ENCODE measurements at places on chromosomes 4 and X. TPM values are rescaled to one million over a fixed set of nuclear protein-coding genes. Genes with fewer than 3 reads are reported as not detected.

Gene TACR3
- total RNA-seq: not detected

Gene KLHL13
- 4.9 TPM for total RNA-seq

Gene C4orf50
- 0.66 TPM for total RNA-seq

GRCh38 chr4:22554670-22555069 lies 38.8 kb upstream of the ADGRA3 start:
- H3K36me3 ChIP-seq: no peaks in the 10 kb centered on the region
- H3K27me3 ChIP-seq: no peaks in the 10 kb centered on the region
- H3K4me3 ChIP-seq: no peak overlapping the region
- H3K4me1 ChIP-seq: no peaks in the 10 kb centered on the region
- no peak for DNase-seq
- no peak overlapping the region for H3K27ac ChIP-seq

Gene OR13H1
- not detected for total RNA-seq

- no peaks in the 10 kb centered on the region for H3K27me3 ChIP-seq
- no peak for DNase-seq
- no peak overlapping the region for H3K4me3 ChIP-seq
- no peaks in the 10 kb centered on the region for H3K4me1 ChIP-seq
- no peak overlapping the region for H3K27ac ChIP-seq
Observed at GRCh38 chrX:136417806-136418205, 69.9 kb upstream of the BRS3 start.
